ENCODE measurements at places on chromosomes 5 and 9.
A peak's percentile ranks its signal among the peaks of the same experiment; 100 is the strongest.

- DNase-seq = no peak
Measured at GRCh38 chr9:136117916-136118319, 757 bp downstream of the TMEM250 start.

- DNase-seq = no peak
Measured at GRCh38 chr9:110040788-110041187, 167.2 kb downstream of the C9orf152 start.

- DNase-seq = no peak
Measured at GRCh38 chr5:35026941-35027340, 20.8 kb downstream of the AGXT2 start.

DNA sequence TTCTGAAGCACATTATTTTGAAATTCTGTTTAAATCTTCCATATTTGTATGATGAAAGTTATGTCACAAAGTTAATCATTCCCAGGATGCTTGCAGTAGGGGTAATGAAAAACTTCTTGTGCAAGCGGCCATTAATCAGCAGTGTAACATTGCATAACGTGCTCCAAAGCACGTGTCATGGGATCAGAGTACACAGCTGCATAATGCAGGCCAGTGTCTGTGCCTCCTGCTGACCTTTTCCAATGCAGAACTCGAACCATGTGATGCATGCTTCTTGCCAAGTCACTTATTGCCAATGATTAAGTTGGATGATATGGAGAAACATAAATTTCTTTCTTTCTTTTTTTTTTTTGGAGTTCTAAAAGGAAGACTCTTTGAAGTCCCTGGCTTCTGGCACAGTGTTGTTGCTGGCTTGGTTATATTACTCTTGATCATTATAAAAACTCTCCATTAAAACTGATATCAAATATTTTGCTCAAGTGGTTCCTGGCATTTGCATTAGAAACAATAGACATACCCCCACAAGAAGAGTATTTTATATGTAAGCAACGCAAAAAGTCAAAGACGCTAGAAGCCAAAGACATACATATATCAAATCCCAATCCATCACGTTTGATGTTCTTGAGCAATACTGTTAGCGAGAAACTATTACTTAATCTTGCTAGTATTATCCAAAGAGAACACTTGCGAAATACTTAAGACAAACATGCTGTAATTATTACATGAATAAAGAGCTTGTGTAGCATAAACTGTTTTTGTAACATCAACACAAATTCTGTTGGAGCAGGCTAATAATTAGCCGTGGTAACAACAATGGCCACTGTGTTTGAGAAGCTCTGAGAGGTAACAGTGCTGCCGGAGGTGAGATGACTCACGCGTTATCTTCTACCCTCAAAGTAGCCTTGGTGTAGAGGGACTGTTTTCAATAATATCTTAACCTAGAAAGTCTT, 164.2 kb downstream of the AUH start:
- peak; percentile 7 for DNase-seq

GRCh38 chr5:113040672-113041260, 64.2 kb downstream of the DCP2 start:
- DNase-seq = no peak

GRCh38 chr9:107447081-107447480, 42.5 kb downstream of the KLF4 start:
- no peak for DNase-seq

GRCh38 chr5:89849830-89850512, 559.6 kb downstream of the CETN3 start:
- DNase-seq = no peak

GRCh38 chr5:168404365-168404764, 81.9 kb upstream of the RARS1 start:
- no peak for DNase-seq

GRCh38 chr9:76893395-76893932, 12.4 kb downstream of the PRUNE2 start:
- no peak for DNase-seq

DNA sequence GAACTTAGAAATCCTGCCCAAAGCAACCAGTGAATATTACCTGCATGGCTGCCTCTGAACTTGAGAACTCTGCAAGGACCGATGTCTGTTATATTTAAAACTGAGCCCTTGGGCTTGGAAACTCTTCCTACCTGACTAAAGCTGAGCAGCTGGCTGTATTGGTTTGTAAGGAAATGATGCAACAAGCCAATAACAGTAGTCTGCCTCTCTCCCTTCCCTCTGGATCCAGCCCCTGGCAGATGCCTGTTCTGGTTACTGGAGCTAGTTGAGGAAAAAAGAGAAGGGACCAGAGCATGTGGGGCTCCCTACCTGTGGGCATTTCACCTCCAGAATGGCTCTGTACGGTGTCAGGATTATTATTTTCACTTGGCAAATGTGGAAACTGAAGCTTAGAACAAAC, 34.7 kb downstream of the SH3RF2 start:
- no peak for DNase-seq

DNA sequence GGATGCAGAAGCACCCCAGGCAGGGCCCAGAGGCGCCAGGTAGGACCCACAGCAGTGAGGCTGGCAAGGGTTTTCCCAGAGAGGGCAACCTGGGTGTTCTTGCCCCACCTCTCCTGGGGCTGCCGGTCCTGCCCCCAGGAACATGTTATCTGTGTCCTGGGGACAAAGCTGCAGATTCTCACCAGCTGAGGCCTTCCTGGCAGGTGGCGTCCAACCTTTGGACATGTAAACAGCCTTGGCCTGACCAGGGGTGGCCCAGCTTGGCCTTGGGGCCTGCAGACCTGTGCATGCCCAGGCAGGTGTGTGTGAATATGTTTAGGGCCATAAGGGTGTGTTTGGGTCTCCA, 101.8 kb upstream of the LARP1 start:
- DNase-seq = no peak

DNA sequence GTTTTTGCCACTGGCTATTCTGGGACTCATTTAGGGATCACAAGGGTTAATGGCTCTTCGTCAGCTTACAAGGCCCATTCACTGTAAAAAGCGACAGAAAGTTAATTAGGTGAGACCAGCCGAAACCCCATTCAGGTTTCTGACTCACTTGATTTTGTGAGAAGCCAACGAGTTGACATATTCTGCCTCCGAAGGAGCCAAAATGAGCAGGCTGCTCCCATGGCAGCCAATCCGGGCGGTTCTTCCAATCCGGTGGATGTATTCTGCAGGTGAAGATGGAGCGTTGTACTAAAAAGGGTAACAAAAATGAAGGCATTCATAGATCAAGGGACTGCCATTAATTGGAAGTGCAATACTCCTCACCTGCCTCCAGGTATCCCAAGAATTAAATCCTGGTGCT, 39.7 kb downstream of the DDX31 start:
- DNase-seq = no peak

DNA sequence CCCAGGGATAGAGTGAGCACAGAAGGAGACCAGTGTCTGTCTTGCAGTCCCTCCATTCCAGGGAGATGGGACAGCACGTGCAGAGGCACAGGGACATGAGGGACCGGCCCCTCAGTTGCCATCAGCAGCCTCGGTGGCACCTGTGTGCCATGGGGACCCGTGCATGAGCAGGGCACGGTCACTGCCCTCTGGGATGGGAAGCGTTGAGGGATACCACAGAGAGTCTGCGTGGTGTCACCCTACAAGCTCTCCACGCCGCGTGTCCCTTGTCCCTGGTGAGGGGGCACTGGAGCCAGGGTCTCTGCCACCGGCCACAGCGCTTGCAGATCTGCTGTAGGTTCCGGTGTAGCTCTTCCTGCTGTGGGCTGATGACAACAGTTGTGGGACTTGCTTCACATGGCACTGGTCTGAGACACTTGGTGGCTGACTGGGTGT, 108.1 kb downstream of the CACNA1B start:
- DNase-seq = no peak

DNA sequence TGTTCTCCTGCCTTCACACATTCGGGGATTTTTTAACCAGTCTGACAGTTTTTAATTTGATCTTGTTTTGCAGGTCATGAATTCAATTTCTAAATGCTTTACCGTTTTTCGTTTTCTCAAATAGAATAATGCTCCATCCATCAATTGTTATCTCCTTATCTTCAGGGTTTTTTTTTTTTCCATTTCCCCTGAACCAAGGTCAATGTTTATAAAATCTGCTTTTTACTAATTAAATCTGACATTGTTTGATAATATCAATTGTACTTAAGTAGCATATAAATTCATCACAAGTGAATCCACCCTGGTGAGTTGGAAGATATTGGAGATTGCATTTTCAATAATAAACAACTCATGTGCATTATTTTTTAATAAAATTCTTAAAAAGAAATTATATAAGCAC, 2004.6 kb upstream of the WWC1 start:
- no peak for DNase-seq

DNA sequence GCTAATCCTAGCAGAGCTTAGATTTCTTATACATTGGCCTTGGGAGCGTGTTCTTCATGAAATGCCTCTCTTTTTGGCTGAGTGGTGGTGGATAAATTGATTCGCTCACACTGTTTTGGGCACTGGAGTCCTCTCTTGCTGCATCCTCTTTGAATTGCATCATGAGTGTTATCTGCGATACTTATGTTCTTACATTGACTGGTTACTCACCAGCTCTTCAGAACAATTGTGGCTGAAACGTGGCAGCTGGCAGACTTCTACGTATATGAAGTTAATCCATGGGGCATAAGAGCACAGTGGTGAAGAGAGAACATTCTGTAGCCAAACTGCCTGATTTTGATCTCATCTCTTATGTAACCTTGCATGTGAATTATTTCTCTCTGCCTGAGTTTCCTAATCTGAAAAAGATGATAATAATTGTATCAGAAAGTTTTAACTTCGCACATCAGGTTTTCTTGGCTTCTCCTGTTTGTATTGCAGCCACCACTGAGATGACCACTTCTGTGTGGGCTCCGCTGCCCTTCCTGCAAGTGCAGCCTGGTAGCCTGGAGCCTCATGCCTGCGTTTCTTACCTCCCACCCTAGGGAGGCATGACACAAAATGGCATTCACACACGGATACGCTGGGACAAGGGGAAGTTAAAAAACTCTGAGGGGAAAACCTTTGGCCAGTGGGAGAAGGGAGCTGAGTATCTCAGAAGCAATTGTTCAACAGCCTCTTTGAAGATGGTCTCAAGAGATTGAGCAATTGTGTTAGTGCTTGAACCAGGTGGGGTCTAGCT, 295.2 kb downstream of the ARHGAP26 start:
- DNase-seq = no peak

GRCh38 chr5:108953940-108954339, 206.2 kb downstream of the FER start:
- DNase-seq = no peak

DNA sequence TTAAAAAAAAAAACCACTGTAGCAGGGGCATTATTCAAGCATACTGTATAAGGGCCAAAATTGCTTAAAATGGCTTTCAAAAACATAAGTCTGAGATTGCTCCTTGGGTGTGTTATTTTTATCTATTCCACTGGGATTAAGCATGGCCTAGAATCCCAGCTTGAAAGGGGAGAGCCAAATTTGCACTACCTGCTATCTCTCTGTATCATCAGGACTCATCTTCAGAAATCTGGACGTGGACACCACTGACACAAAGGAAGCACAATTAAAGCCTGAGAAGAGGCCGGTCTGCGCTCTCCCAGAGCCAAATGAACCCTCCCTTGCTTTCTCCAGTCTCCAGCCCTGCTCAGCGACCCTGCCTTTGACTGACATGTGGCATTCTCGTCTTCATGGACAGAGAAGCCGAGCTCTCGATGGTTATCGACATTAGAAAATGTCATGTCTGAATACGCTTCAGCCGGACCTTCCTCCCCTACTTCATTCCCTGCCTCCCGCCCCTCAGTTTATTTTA, 151.3 kb downstream of the EBF1 start:
- DNase-seq = no peak

GRCh38 chr9:21281275-21281674, 23.8 kb downstream of the IFNA5 start:
- no peak for DNase-seq

GRCh38 chr5:81226286-81226685, 6.8 kb upstream of the CKMT2 start:
- DNase-seq = no peak

- no peak for DNase-seq
Measured at GRCh38 chr9:17776735-17777134, 197.9 kb downstream of the SH3GL2 start.

GRCh38 chr9:134870746-134871662, 9.6 kb upstream of the FCN2 start:
- DNase-seq = no peak

DNA sequence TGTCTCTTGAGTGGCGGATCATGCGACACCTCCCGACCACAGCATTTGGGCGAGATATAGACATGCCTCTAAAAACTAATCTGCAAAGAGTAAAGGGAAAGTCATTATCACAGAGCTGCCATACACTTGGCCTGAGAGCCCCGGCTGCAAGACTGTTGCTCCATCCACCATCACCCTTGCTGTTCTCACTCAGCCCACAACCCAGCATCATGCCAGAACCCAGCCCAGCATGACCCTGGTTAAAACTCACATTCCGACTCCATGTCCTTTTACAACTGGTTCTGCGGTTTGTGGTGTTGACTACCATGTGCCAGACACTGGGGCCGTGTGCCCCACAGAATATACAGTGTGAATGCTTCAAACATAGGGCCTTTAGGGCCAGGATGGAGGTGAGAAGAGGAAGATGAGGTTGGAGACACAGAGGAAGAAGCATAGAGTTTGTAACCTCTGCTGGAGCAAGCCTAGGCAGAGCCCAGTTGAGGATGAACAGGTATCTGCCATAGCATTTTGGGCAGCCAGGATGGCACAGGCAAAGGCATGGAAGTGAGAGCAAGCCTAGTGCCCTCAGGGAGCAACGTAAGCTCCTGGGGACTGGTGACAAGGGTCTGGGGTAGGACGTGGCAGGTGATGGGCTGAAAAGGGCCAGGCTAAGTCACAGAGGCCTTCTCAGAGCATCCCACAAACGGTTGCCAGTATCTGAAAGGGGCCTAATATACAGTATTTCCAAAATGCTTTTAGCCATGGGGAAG, 37.5 kb upstream of the SMU1 start:
- no peak for DNase-seq

DNA sequence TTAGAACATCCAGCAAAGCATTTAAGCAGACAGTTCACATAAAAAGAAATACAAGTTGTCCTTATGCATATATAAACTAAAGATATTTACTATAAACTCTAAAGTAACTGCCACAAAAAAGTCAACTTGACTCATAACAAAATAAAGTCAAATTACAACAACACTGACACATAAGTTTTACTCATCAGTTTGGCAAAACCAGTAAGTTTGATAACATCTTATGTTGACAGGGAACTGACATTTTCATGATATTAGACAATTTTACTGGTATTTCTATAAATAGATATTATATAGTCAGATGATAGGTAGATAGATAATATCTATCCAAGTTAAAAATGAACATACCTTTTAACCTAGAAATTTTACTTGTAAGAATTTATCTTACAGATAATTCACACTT, 9.9 kb upstream of the TSLP start:
- no peak for DNase-seq

DNA sequence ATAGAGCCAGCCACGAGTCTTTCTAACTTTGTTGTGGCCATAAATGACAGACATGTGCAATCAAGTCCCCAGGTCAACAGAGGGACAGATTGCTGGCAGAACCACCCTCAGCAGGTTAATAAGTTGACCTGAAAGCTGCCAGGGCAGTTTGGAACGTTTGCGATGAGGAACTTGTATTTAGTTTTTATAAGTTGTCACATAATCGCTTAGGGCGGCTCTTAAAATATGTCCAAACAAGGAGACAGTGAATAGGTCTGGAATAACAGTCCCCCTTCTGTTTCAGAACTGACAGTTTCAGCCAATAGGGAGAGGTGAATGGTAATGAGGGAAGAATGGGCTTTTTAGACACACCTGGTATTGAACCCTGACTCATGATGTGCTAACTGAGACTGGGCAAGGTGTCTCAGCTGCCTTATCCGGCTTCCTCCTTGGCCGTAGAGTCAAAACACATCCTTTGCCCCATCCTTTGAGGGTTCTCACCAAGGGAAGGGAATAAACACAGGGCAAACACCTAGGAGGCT, 33.6 kb upstream of the GABRP start:
- DNase-seq = no peak

GRCh38 chr9:104988539-104988938, 60.6 kb upstream of the ABCA1 start:
- DNase-seq = no peak
